ENCODE measurements at places on chromosomes 5 and 9.

GRCh38 chr9:113546566-113546965 is 83.0 kb downstream of the RGS3 start:
- DNase-seq, result no peak

DNA sequence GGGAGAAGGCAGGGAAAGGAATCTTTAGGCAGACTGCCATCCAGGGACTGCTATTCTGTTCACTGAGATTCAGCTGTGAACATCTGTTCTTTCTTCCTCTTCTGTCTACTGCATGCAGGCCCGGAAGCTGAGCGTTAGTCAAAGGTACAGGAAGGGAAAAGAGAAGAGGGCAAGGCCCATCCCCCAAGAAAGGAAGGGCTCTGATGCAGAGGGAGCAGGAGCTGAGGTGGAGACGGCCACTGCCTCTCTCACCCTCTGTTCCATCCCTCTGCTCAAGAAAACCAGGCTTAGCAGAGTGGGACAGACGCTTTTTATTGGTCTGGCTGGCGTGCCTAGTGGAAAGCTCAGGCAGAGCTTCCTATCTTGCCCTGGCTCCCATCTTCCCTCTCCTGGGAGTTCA is 57.6 kb downstream of the PFDN1 start:
- no peak for DNase-seq

DNA sequence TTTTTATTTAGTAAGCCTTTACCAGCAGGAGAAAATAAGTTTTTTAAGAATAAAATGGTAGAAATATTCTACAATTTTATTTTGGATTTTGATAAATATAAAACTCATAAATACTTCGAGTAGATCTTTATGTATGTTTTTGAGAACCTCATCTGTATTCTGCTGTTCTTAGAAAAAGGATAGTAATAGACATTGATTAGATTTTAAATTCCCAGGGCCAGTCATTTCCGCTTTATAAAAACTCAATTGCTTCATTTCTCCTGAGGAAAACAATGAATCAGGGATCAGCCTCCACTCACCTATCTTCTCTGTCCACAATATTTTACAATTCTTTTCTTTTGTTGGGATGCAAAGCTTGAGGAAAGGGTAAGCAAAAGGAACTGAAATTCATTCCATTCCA is 1983.5 kb upstream of the C9orf72 start:
- no peak for DNase-seq

DNA sequence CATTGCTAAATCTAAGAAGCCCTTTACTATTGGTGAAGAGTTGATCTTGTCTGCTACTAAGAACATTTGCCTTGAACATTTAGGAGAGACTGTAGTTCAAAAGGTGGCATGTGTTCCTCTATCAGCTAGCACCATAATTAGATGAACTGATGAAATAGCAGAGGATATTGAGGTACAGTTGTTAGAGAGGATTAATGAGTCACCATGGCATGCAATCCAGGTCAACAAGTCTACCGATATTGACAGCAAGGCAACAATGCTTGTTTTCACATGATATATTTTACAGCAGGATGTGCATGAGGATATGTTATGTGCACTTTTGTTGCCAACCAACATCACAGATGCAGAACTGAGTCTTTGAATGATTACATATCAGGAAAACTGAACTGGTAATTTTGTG is 134.3 kb upstream of the CDH9 start:
- DNase-seq, result no peak
